ENCODE measurements at places on chromosomes 4 and X. TPM values are rescaled to one million over a fixed set of nuclear protein-coding genes. Genes with fewer than 3 reads are reported as not detected.

MAGEA10 gene
- not detected for total RNA-seq

MID1 gene
- 30.5 TPM for total RNA-seq

DGKK gene
- 0.13 TPM for total RNA-seq

RAB9B gene
- total RNA-seq = not detected

POU3F4 gene
- not detected for total RNA-seq

EVC2 gene
- total RNA-seq = 6.4 TPM

UGT2B11 gene
- not detected for total RNA-seq

MGAT4D gene
- total RNA-seq = not detected

IBSP gene
- not detected for total RNA-seq

DNA sequence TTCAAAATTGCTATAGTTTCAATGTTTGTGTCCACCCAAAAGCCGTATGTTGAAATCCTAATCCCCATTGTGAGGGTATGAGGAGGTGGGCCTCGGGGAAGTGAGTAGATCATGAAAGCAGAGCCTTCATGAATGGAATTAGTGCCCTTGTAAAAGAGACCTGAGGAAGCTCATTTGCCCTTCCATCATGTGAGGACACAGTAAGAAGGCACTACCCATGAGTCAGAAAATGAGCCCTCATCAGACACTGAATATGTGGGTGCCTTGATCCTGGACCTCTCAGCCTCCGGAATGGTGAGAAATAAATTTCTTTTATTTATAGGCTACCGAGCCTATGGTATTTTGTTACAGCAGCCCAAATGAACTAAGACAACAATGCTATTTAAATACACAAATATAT, 57.7 kb upstream of the EFHC2 start:
- no peak for DNase-seq

DNA sequence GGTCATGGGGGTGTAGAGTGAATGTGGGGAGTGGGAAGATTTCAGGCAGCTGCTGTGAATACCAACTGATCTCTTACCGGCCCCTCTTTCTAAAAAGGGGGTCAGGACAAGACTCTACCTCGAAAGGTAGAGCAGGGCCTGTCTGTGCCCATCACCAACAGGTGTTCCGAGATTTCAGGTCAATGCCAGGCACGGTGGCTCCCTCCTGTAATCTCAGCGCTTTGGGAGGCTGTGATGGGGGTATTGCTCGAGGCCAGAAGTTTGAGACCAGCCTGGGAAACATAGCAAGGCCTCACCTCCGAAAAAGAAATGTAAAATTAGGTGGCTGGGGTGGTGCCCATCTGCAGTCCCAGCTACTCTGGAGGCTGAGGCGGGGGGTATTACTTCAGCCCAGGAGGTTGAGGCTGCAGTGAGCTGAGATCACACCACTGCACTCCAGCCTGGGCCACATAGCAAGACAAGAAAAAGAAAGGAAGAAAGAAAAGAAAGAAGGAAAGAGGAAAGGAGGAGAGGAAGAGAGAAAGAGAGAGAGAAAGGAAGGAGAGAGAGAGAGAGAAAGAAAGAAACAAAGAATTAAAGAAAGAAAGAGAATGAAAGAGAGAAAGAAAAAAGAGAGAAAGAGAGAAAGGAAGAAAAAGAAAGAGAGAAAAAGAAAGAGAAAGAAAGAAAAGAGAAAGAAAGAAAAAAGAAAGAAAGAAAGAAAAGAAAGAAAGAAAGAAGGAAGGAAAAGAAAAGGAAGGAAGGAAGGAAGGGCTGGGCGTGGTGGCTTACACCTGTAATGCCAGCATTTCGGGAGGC, 50.1 kb downstream of the CRLF2 start:
- no peak for DNase-seq

DNA sequence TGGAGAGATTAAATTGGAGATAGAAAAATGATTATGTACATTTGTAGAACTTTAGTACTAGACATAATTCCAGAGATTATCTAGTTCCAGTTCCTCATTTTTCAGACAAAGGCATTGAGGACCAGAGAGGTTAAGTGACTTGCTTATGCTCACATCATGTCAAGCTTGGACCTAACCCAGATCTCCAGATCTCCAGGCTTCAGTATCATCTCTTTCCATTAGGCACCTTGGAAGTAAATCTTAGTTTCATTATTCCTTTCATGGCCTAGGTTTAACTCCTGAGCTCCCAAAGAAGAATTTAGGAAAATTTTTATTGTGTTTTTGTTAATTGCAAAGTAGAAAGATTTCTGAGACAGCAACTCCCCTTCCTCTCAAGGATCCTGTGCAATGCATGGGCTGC, 148.8 kb downstream of the GATB start:
- DNase-seq = no peak

DNA sequence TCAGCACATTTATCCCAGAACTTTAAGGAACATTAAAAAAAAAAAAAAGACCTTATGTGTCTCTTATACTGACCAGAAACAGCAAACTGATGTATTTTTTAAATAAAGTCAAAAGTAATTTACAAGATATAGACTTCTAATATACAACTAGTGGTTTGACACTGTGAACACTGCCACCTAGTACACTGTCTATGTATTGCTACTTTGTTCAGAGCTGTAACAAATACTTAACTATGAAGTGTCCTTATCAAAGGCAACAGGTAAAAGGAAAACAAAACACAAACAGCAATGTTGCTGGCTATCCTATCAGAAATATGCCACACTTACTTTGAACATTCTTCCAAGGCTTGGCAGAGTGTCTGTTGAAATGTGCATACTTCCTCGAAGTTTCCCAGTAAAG, 60.4 kb downstream of the CD40LG start:
- DNase-seq = no peak

GRCh38 chrX:150405006-150405405, 41.9 kb downstream of the MAMLD1 start:
- no peak for DNase-seq

GRCh38 chr4:48651914-48652313, 128.2 kb downstream of the FRYL start:
- DNase-seq = no peak

- DNase-seq = no peak
These were observed 3.1 kb downstream of the JADE1 start for GRCh38 chr4:128812442-128813235.

DNA sequence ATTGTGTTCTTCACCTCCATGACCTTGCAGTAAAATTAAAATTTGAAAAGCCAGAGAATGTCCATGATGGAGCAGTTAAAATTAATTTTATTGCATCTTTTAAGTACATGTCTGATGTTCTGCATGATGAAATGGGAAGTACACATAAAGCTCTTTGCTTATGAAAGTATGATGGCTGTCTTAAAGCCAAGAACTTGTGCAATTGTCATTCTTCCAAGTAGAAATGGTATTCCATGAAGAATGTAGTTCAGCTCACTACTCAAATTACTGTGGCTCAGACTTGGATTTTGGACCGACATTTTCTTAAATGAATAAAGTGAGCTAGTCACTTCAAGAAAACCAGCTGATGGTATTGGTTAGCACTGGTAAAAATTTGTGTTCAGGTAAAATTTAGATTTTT, 161.7 kb upstream of the CXCL13 start:
- DNase-seq = no peak

DNA sequence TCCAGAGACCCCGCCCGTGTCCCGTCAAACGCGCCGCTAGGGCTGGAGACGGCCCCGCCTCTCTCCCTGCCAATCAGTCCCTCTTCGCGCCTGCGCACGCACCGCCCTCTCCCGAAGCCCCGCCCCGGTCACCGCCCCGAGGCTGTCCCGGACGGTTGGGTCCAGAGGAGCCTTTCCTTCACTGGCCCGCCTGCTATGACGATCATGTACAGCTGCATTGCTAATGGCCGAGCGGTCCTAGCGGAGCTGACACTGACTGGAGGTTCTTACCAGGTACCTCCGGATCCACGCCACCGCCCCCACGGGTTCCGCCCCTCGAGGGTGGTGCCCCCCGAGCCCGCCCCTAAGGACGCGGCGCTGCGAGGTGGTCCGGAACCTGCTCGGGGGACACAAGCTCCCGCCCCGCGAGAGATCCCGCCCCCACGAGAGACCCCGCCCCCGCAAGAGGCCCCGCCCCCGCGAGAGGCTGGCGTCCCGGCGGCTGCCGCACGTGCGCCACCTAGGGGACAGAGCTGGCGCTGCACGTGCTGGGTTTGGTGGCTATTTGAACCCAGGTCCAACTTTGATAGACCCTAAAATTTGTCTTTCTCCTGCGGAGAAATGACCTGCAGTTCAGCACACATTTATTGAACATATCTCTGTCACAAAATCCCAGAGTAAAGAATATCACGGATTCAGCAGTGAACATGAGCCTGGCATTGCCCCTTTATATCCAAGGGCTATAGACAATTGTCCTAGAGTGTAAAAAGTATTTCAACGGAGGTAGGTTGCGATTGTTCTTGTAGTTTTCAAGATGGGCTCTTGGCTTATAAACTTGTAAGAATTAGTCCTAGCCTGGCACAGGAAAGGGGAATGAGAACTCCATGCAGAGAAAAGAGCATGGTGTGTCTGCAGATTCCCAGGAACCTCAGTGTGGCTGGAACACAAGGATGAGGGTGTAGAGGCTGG, 88.7 kb downstream of the HNRNPD start:
- peak; percentile 100 for DNase-seq

DNA sequence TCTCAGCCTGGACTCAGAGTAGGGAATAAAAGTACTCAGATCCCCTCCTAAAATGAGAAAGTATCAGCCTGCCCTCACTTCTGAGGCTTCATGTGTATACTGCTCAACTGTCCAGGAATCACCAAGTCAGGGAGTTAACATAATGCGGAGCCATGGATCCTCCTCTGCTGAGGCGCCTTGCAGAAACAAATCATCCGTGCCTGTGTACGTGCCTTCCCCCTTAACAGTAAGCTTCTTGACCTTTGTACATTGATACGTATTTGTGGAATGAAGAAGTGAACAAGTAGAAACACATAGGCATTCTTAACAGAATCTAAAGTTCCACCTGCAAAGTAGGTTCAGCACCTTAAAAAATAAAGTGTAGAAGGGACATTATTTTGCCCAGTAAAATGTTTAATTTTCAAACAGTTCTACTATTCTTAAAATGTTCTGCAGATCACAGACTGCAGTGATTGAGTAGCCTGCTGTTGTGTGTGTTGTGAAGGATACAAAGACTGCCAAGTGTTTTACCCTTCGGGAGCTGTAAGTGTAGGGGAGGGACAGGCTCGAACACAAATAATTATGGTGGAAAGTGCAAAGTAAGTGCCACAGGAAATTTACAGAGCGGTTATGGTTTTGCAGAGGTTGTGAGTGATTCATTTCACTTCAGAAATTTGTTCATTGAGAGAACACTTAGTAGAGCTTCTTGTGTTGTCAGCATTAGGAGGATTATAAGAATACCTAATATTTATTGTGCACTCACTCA, 61.9 kb downstream of the ARHGAP10 start:
- DNase-seq = no peak

DNA sequence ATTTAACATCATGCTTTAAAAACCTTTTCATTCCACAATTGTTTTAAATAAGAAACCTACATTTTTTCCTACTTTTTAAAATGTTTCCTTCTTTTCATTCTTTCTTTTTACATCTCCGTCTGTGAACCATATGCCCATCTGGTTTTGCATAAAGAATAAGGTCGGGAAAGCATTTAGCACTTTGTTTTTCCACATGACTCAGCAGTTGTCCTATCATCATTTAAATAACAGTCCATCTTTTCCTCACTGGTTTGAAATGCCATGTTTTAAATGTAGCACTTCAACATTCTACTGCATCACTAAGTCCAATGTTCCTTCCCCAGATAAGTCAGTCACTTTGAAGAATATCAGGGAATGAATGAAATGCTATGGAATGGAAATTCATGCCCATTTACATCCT, 128.4 kb downstream of the SH3RF1 start:
- DNase-seq = no peak

- DNase-seq = no peak
These were observed 77.5 kb upstream of the INPP4B start for GRCh38 chr4:142923619-142924018.
